Left colon (tissue), 2 donors: ENCODE measurements at places on chromosomes 4 and X.

GRCh38 chr4:101348367-101348827 is 1.1 kb upstream of the PPP3CA start:
- no peak for DNase-seq

DNA sequence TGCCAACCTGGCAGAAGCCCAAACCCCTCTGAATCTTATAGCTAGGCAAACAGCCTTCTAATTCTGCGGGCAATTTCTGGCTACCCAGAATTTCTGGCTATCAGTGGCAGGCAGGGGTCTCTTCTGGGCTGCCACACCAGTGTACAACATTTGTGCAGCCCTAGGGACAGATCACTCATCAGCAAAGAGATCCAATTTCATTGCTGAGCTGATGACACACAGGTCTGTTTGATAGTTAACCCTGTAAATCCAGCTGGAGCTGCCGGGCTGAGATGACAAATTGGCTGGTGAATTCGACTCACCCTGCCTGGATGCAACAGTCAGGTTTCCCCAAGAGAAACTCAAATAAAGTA is 2.4 kb downstream of the MID1 start:
- peak; percentile 31 for DNase-seq

DNA sequence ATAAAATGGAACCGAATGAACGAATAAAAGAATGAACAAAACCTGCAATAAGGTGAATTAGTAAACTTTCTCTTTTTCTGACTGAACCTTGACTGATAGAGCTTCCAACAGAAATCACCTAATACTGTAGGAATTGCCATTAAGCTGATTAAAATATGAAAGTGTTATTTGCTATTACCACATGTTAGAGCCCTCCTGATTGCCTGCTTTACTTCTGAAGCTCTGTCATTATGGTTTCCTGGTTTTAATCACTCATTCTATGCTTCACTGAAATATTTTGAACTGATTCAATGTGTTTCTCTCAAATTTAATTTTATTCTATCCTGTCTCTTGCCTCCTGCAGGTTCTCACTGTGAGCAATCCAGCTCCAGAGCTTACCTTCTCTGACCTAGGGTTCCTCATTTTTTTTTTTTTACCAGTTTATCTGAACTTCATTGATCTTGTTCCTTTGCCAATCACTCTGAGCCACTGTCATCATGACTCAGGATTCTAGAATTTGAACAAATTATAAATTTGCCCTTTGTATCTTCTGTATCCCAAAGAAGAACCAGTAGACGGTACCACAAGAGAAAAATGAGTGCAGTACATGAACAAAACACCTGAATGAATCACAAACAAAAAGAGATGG is 48.1 kb upstream of the UGT2B15 start:
- DNase-seq = no peak

- no peak for DNase-seq
These were observed 99.5 kb downstream of the COX18 start for GRCh38 chr4:72969976-72970375.

DNA sequence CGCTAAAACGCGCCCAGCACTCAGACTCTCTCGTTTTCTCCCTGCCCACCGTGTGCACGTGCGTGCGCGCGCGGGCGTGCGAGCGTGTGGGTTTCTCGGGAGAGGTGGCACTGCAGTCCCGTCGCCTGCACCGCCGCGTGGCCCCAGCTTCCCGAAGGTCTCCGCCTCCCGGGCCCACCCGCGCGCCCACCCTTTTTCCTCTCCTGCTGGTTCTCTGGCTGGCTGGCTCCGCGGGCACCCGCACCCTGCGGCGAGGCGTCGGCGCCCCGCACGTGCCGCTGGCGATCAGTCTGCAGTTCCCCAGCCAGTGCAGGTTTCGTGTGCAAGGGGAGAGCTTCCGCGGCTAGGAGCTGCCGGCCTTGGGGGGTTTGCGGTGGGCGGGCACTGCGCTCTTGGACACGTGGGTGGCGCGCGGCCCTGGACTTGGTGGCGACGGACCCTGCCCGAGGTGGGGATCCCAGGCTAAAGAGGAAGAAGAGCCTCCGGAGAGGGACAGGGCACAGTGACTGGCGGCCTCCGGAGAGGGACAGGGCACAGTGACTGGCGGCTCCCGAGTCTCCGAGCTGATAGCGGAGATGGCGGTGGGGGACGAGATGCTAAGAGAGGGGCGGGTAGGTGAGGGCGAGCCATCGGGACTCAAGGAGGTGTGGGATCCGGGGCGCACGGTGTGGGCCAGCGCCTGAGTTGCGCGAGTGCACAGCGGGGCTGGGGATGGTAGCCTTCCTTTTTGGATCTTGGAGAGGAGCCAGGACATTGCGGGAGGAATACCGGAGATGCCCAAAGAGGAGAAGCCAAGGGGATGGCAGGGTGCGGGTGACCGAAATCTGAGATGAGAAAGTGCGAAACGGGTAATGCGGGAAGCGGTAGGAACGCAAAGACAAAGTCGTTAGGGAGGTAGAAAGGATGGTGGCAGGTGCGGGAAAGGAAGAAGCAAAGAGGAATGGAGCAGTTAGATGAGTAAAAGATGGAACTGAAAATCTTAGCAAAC is at the start of gene FAM184B:
Gene FAM184B (minus strand): TSS at position 322 of the 988 bp plus-strand sequence. CDS start 322 bp downstream, outside the sequence.
- DNase-seq = no peak

DNA sequence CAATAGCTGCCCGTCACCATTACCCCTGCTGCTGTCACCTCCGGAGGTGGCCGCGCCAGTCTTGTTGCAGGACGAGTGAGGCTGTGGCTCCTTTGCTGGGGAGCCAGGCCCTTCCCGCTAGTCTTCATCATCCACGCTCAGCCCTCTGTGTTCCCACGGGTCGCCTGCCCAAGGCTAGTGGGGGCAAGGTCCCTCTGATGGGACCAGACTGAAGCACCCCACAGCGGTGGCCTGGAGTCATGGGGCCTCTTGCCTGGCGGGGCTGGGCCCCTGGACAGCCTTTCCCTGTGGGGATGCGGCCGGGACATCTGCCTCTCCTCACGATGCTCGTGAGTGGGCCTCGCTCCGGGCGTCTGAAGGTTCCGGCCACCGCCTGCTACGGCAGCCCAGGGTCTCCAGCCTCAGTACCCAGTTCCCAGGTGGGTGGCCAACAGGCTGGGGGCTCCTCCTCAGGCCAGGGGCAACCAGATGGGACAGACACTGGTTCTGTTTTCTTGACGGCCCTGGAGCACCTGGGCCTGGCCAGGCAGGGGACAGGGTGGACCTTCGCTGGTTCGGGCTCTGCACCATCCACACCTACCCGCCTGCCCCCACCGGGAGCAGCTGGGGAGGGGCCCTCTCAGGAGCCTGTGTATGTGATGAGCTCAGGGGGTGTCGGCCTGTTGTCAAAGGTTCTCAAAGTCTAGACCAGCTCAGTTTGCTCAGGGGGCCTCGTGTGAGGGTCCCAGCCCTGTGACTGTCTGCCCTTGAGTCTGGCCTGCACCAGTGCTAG is 32.3 kb downstream of the DOK7 start:
- DNase-seq = no peak

GRCh38 chrX:133590703-133591505 is 175.6 kb upstream of the GPC4 start:
- DNase-seq = no peak

- DNase-seq = peak; percentile 80
These were observed 115.8 kb downstream of the NAA11 start for GRCh38 chr4:79209822-79210635.

DNA sequence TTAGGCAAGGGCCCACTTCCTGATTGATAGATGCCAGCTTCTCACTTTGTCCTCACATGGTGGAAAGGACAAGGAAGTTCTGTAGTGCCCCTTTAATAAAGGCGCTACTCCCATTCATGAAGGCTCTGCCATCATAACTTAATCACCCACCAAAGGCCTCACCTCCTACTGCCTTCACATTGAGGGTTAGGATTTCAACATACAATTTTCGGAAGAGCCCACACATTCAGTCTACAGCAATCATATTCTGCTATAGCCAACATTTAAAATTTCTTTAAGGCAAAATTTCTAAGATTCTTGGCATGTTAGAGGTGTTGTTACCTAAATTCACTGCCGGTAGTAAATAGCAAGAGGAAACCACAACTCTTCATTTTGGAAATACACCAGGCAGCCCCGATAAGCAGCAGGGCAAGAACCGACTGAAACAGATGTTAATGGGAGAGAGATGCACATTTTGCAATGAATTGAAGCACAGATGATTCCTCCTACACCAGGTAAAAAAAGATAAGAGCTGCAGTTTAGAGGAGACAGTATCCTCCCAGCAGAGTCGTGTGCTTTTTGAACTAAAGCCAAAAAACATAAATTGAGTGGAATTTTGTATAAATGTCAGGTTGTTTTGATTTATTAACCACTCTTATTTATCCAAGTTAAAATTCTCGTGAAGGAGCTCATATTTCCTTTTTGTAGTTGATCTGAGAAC is 594.9 kb downstream of the KCTD8 start:
- no peak for DNase-seq

DNA sequence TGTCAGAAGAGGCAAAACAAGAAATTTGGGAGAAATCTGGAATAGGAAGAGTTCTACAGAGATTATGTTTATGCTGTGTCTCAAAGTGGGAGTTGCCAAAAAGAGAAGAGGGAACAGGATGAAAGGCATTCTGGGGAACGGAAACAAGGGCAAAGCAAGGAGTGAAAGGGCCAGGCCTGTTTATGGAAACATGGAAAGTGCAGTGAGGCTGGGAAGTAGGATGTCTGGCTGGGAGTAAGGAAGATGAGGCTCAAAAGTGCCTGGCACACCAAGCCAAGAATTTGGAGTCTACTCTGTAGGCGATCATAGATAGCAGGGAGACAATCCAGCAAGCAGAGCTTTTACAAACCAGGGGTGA is 1.8 kb upstream of the CUL4B start:
- no peak for DNase-seq

DNA sequence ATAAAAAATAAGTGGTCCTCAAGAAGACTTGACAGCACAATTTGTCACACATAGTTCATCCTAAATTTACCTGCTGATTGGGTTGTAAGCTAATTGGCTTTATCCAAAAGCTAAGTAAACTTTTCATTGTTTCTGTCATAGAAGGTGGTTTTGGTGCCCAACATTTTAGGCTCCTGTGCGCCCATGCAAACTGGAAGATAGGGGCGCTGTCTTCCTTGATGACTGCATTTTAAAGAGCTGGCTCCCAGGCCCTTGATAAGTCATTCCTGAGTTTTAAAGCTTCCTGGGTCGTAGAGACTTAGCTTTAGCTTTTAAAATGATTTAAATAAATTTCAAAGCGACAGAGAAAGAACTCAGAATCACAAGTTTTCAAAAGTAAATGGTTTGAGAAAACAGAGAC is 625.4 kb upstream of the GALNT7 start:
- DNase-seq = no peak

DNA sequence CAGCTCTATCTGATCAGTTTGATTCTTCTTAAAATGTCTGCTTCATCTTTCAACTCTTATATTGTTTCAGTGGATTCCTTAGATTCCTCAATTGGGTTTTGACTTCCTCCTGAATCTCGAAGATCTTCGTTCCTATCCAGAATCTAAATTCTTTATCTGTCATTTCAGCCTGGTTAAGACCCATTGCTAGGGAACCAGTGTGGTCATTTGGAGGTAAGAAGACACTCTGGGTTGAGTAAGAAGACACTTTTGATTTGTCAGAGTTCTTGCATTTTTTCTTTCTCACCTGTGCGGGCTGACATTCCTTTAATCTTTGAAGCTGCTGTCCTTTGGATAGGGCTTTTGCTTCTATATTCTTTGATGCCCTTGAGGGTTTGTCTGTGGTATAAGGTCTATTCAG is 291.9 kb downstream of the SLC7A11 start:
- DNase-seq = no peak

DNA sequence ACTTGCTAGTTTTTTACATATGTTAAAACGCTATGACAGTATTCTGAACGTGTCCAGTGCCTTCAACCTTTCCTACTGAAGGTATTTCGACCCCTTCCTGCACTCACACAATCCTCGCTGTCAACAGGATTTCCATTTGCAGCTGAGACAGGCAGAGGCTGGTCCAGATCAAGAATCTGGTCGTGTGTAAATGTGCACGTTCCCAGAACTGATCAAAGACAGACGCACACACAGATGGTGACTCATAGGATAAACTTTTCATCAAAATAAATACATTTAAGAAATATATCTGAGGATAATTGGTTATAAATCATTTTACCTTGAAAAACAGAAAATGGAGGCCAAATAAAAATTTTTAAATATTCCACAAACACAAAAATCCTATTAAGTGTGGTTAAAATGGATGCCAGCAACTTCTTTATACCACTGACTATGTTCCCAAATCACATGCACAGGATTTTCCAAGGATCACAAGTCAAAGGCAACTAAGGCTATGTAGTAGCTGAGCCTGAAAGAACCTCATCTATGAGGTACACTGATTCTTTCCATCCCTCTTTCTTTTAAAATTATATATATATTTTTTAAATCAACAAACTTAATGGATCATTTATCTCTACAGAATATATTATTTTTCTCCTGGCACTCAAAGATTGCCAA is 85.9 kb downstream of the RNF150 start:
- DNase-seq = no peak

DNA sequence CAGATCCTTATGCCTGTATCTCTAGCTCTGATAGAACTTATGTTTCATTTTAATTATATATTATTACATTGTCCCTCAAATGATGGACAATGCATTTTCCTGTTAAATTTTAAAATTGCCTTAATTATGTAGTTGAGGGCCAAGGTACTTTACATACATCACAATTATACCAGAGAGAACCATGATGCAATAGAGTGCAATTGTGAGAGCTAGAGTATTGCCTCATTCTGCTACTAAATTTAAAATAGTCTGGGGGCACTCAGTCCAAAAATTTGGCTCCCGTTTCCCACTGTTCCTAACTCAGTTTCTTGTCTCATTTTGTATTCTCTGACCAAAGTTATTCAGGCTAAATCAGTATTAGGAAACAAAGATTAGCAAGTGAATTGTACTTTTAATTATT is 378.5 kb upstream of the ZFP42 start:
- no peak for DNase-seq

DNA sequence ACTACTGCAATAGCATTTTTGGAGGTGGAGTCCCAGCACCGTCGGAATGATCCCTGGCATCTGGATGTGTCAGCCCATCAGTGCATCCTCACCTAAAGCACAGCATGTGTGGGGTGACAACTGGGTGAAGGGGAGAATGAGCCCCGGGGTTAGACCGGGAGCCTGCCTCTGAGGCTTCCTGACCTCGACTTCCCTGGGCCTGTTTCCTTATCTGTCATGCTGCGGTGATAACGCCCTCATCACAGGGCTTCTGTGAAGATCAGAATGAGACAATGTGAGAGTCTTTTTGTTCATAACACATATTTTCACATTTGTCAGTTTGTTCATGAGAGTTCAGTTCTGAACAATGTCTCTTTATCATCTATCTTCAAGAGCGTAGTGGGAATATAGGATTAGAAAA is 31.1 kb upstream of the PDLIM3 start:
- no peak for DNase-seq

- DNase-seq = no peak
These were observed 118.9 kb upstream of the SLC34A2 start for GRCh38 chr4:25536564-25537320.

- DNase-seq = peak; percentile 57
These were observed 17.3 kb upstream of the TBC1D14 start for GRCh38 chr4:6892190-6892908.

DNA sequence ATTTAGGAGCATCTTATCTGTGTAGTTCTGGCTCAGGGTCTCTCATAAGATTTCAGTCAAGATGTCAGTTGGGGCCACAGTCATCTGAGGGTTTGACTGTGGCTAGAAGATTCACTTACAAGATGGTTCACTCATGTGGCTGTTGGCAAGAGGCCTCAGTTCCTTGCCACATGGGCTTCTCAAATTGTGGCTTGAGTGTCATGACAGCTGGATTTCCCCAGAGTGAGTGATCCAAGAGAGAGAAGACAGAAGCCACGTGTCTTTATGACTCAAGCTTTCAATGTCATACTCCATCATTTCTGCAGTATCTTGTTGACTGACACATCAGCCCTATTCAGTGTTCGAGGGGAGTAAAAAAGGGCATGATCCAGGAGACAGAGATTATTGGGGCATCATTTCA is 131.3 kb upstream of the AP1S2 start:
- no peak for DNase-seq
